ENCODE measurements at places on chromosomes 16 and 17.

- DNase-seq: no peak
Measured at GRCh38 chr17:62219221-62219899, 154.3 kb upstream of the MED13 start.

DNA sequence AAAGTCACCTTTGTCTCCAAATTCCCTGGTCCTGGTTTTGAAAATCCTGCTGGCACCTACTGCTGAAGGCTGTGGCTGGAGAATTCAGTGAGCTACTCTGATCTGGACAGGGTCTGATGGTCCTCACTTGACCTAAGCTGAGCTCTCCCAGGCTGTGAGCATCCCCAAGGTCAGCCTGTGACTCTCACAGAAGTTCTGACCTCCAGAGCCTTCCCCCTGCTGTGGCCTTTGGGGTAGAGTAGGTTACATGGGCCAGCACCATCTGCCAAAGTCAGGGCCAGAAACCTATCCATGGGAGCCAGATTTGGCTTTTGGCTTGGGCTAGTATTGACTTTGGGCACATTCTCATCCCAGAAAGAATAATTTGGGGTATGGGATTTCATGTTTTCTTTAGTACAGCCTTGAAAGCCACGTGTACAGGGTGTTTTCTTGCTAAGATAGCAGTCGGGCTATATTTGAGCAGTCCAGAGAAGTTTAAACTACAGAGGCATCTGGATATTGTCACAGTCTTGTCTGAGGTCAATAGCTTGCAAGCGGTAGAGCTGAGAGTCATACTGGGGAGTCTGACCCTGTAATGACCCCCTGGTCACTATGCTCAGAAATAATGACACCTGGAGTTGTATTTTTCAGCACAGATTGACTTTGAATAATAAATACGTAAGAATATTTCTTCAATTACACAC lies 6.2 kb upstream of the AGRP start:
- DNase-seq: no peak

- DNase-seq: no peak
Measured at GRCh38 chr16:70457446-70458166, 3.2 kb downstream of the FCSK start.

- DNase-seq: no peak
Measured at GRCh38 chr17:34259146-34259545, 4.1 kb downstream of the CCL2 start.

- no peak for DNase-seq
Measured at GRCh38 chr17:60496041-60496440, 30.0 kb downstream of the APPBP2 start.

- DNase-seq: no peak
Measured at GRCh38 chr17:14776791-14777190, 475.9 kb downstream of the HS3ST3B1 start.

DNA sequence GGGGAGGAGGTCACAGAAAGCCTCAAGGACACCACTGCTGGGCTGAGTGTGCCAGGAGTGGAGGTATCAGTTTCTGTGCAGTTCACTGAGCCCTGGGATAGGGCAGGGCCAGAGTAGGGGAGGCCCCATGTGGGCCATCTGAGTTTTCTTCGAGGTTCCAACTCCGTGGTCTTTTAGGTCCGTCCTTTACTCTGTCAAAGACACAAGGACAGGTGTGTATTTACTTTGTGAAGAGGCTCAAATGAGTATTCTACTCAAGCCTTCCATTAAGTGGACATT lies 59.5 kb downstream of the USP22 start:
- no peak for DNase-seq

- DNase-seq: no peak
Measured at GRCh38 chr17:55410722-55411462, 10.7 kb downstream of the MMD start.

GRCh38 chr16:50289950-50290764 lies 23.8 kb downstream of the ADCY7 start:
- no peak for DNase-seq

DNA sequence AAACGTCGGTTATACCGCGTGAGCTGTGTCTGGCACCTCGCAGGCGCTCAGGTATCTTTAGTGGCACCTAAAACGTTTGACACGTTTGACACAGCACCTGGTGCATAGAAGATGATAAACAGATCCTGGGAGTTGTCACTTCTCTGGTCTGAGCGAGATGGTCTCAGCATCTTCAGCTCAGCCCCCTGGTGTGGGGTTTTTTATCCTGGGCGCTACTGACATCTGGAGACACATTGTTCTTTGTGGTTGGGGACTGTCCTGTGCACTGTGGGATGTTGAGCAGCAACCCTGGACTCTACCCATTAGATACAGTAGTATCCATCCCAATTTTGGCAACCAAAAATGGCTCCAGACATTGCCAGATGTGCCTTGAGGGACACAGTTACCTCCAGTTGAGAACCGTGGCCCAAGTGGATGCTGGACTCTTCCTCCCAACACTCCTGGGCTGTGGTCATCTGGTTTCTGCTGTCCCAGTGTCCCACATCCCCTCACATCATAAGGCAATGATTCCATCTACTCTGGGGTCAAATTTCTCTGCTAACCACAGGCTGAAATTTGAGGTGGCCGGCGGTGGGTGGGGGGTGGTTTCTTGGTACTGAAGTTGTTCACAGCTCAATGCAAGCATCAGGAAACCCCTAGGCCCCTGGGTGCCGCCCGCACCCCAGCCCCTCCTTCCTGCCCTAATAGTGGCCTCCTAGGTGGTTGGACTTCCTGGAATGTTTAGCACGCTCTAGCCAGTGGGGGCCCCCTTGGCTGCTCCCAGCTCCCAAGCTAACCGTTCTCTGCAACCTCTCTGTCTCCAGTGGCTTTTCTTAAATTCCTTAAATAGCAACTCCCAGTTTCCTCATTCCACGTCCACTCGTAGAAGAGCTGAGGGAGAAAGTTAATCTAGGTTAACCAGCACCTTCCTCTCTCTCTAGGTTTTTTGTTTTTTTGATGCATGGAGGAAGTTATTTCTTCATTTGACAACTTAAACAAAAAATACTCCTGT lies 124.8 kb downstream of the ABCC1 start:
- no peak for DNase-seq

DNA sequence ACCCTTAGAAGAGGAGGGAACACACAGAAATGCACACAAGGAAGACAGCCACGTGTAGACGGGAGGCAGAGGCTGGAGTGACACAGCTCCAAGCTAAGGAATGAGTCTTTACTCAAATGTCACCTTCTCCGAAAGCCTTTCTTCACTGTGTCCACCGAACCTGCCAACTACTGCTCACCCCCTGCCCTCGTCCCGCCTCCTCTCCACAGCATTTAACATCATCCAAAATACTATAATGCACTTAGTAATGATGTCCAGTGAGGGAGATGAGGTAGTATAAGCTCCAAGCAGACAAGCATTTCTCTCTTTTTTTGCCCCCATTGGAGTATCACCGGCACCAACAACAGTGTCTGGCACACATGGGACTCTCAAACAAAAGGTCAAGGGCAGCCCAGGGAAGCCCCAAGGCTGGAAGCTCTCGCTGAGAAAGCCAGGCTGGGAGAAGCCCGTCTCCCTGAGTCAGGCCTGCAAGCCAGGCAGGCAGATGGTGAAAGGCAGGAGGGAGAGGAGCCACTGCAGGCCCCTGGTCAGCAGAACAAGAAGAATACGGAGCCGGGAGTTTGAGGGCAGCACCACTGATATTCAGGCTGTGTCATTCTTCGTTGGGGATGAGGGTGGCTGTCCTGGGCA lies 25.9 kb downstream of the ZFHX3 start:
- no peak for DNase-seq

DNA sequence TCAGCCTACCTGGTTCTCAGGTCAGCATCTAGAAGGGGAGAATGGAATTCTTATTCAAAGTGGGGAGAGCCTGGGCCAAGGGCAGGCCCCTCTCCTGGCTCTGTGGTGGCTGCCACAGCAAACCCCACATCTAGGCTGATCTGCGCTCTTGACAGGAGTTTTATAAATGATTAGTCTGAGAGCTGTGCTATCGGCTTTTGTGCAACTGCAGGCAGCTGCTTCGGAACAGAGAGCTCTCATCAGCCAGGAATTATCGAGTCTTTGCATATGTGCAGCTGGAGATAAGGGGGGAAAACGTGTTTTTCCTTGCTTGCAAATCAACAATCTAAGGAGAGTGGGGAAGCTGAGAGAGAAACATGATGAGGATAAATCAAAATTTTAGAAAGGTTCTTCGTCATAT lies 91.7 kb downstream of the HS3ST3A1 start:
- DNase-seq: no peak

DNA sequence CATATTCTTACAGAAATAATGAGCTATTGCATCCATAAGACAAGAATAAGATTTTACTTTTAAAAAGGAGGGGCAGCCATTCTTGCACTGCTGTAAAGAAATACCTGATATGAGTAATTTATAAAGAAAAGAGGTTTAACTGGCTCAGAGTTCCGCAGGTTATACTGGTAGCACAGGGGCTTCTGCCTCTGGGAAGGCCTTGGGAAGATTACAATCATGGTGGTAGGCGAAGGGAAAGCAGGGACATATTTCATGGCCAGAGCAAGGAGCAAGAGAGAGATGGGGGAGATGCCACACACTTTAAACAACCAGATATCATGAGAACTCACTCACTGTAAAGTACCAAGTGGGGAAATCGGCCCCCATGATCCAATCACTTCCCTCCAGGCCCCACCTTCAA lies 20.9 kb upstream of the CSNK2A2 start:
- no peak for DNase-seq

DNA sequence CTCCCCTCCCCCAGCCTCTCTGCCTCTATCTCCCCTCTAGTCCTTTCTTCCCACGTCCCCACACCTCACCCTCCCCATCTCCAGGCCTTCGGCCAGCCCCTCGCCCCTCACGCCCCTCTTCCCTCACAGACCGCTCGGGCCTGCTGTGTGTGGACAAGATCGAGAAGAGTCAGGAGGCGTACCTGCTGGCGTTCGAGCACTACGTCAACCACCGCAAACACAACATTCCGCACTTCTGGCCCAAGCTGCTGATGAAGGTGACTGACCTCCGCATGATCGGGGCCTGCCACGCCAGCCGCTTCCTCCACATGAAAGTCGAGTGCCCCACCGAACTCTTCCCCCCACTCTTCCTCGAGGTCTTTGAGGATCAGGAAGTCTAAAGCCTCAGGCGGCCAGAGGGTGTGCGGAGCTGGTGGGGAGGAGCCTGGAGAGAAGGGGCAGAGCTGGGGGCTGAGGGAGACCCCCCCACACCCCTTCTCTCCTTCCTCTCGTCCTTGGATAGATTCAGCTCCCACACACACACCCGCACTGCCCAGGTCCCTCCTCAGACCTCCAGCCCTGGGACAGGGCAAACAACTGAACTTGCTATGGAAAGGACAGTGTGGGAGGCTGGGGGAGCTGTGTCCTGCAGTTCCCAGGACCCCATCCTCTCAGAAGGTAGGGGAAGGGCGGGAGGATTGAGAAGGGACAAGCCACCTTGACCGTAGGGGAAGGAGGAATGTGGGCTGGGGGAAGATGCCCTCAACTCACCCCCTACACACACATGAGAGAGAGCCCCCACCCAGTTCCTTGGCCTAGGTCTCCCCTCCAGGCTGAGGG lies 11.1 kb downstream of the NR1D1 start:
- no peak for DNase-seq

- peak; percentile 52 for DNase-seq
Measured at GRCh38 chr17:42428141-42428944, 5.3 kb upstream of the CAVIN1 start.

DNA sequence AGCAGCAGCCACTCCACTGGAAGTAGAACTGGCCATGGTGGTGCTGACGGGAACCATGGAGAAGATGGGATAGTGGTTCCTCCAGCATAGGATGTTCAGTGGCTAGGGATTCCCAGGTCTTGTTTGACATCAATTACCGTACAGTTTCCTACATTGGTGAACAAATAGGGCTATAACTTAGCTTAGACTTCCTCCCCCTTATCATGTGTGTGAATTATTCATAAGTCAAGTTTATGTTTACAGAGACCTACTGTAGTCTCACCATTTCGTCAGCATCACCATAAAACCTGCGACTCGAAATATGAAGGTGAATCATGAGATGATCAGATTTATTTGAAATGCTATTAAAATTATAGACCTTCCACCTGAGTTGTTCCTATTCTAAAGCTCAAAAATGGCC lies 1.2 kb downstream of the KRTAP2-3 start:
- no peak for DNase-seq

DNA sequence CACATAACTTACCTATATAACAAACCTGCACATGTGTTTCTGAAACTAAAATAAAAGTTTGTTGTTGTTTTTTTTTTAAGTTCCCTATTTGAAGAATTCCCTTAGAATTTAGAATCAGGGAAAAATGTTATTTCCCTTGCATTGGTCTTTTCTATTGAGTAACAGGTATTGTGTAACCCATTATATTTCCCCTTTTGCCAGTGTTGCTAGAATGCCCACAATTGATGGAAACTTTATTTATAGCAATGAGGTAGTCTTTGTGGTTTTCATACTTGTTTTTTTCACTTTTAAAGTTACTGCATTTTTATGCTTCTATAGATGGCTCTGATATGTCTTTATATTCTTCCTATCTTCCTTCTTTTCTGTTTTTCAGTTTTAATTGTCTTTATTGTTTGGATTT lies 3.9 kb downstream of the NLRP1 start:
- no peak for DNase-seq

GRCh38 chr17:71948703-71949422 lies 172.0 kb upstream of the SOX9 start:
- DNase-seq: no peak

- DNase-seq: no peak
Measured at GRCh38 chr17:59439741-59440211, 108.3 kb downstream of the YPEL2 start.

DNA sequence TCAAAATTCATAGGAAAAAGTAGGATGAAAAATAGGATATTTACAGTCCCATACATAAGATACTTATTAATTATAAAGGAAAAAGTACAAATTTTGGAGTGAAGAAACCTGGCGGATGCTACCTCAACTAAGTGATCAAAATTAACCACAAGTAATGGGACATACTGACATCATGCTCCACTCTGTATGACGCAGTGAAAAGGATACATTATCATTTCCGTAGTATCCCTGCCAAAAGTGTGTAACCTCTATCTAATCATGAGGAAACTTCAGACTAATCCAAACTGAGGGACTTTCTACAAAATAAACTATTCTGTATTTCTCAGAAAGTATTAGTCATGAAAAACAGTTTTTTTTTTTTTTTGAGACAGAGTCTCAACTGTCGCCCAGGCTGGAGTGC lies 60.5 kb downstream of the TRIM37 start:
- DNase-seq: no peak
